SHP77 (cell line): ENCODE measurements at places on chromosomes 13 and 19.
A peak's percentile ranks its signal among the peaks of the same experiment; 100 is the strongest.

DNA sequence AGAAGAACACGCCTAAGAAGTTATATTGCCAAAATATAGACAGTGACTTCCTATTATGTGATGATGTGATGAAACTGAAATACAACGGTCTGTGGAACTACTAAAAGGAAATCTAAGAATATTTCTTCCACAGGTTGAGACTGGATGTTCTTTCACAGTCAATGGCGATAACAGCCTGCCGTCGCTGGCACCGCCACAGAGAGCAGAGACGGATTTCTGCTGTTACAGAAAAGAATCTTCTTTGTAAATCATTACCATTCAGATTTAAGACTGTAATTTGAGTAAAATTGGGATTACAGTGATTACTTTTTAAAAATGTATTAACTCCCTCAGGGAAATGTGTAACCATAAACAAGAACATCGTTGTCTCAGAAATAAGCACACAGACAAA is 100.8 kb downstream of the TUBGCP3 start:
- DNase-seq, result no peak

GRCh38 chr19:43489310-43489709 is 15.2 kb downstream of the PHLDB3 start:
- no peak for DNase-seq

- DNase-seq, result peak; percentile 30
These were observed at the start of gene TBXA2R for GRCh38 chr19:3606690-3607289. Gene TBXA2R (minus strand): TSS chr19:3606875. CDS start chr19:3600634, 6,241 bp downstream.

- DNase-seq, result no peak
These were observed 3.1 kb downstream of the AMH start for GRCh38 chr19:2252055-2252796.

DNA sequence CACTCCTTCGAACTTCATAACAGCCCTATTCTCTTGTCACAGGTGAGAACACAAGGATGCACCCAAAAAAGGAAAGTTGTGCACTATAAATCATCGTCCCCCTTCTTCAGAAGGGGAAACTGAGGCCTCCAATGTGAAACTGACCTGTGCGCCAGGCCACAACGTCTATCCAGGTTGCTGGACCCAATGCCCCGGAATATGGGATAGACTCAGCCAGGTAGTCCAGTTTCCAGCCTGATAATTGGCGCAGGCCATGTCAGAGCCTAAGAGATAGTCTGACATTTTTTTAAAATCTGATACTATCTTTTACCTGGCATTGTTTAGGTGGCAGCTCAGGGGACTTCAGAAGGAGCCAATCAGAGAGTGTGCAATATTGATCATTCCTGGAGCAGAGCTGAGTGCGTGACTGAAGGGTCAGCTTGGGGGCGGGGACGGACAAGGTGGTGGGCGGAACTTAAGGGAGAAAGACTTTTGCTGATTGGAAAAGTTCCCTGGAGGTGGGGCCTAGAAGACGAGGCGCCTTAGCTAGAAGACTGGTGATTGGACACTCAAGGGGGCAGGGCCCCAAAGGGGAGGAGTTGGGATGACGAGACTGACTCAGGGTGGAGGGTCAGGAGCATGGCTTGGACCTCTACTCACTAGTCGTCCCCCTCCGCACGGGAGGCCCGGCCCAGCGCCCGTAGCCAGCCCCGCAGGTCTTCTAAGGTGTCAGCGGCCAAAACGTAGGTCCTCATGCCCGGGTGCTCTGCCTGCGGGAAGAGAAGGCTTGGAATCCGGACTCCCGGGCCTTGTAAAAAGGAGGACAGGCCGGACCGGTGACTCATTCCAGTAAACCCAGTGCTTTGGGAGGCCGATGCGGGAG is 8.5 kb downstream of the PLEKHA4 start:
- no peak for DNase-seq

DNA sequence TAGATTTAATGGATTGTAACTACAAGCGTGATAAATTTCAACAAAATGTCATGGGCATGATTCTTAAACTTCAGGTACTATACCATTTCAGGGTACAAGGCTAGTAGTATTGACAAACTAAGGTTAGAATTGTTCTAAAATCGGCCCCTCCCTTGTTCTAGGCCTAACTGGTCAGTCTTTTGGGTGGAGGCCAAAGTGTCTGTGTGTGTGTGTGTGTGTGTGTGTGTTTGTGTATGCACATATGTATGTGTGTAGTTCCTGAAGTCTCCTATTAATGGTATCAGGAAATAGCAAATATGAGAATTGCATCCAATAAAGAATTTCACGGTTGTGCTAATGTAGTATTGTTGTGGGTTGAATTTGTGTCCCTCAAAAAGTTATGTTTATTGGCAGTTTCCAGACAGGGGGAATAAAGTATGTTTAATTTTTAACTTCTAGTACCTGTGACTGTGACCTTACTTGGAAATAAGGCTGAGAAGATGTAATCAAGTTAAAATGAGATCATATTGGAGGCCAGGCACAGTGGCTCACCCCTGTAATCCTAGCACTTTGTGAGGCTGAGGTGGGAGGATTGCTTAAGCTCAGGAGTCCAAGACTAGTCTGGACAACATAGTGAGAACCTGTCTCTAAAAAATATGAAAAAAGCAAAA is 119.2 kb downstream of the KLF5 start:
- DNase-seq, result no peak

DNA sequence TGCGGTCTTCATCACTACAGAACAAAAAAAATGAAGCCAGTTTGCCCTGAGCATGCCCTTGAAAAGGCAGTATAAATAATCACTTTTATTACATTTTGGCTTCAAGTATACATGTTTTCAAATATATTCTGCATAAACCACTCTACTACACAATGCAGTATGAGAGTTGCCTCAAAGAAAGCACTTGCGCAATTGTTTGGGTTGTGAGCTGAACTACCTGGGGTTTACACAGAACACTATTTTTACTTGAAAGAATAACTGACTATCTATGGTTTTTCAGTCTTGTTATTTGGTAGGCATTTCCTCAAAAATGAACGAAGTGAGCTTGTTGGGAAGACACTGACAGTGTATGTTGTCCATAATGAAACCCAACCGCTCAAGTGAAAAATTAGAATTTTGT is 264.4 kb upstream of the KLF12 start:
- DNase-seq, result no peak

DNA sequence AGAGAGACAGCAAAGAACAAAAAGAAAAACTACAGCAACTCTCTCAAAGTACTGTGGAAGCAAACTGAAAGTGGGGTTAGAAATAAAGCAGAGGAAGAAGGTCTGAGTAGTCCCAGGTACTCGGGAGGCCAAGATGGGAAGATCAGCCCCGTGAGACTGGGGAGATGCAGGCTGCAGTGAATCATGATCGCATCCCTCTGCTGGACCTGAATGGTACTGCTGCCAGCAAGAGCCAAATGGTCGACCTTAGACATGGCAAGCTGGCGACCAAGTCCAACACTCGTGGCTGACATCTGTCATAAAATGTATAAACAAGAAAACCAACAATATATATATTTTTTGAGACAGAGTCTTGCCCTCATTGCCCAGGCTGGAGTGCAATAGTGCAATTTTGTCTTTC is 33.7 kb upstream of the ZNF724 start:
- DNase-seq, result peak; percentile 32

- DNase-seq, result peak; percentile 38
These were observed 160.4 kb upstream of the SGCG start for GRCh38 chr13:23020246-23020843.

DNA sequence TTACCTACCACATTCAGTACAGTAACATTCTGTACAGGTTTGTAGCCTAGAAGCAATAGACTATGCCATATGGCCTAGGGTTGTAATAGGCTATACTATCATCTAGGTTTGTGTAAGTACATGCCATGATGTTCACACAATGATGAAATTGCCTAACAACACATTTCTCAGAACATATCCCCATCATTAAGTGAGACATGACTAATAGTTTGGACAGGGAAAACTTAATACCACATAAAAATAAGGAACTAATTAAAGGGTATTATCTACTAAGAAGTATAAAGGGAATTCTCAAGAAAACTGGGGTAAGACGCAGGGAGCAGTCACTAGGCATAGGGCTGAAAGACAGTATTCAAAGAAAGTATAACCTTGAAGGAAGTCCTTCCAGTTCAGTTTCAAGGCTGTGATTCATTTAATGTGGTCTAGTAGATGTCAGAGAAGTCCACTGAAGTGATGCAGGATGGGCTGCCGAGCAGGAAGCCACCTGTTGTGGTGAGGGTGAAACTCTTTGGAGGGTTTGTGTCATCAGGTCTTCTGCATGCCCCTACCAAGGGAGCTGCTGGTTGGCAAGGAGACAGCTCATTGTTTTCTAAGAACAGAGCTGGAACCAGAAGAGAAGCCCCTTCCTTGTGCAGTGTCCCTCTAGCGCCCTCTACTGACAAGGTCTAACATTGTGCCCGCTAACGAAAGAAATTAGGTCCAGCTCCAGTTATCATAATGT is 122.9 kb downstream of the OLFM4 start:
- DNase-seq, result peak; percentile 74

DNA sequence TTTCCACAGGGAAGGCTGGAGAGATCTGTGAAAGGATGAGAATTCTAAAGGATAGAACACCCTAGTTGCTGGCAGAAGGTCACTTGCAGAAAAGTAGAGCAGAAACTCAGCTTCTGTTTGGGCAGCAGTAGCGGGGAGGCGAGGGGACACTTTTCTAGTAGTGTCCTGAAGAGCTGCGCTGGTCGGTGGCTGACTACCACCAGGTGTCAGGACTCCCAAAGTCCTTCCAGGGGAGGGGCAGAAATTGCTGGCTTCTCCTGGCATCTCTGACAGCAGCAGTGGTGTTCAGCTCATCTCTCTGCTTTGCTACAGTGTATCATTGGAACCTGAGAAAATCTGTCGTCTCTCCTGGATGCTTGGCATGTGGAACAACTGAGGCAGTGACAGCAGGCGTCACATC is 120.9 kb downstream of the ZDHHC20 start:
- DNase-seq, result no peak

DNA sequence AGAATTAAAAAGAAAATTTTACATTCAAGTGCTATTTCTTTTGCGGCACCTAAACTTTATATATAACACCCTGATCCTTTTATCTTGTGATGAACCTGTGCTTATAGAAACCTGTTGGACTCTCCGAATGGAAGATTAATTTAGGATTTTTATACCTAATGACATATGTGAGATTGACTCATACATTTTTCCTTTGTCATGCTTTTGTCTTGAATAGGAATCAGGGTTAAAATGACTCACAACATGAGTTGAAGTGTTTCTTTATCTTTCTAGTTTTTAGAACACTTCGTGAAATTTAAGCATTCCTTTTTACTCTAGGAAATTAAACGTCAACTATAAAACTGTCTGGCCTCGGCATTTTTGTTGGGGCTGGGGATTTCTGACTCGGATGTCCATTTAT is 378.9 kb downstream of the PCDH20 start:
- no peak for DNase-seq

DNA sequence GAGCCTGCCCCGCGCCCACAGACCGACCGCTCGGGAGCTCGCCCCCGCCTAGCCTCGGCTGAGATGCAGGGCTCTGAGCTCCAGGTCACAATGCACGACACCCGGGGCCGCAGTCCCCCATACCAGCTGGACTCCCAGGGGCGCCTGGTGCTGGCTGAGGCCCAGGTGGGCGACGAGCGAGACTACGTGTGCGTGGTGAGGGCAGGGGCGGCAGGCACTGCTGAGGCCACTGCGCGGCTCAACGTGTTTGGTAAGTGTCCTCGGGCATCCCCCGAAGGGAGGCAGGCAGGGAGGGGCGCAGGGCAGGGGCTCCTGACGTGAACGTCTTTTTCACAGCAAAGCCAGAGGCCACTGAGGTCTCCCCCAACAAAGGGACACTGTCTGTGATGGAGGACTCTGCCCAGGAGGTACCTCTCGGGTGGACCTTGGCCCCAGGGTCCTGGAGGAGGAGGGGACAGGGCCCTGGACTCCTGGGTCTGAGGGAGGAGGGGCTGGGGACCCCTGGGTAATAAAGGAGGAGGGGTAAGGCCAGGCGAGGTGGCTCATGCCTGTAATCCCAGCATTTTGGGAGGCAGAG is 3.3 kb downstream of the BCAM start:
- no peak for DNase-seq

GRCh38 chr19:30522341-30522740 is 150.2 kb downstream of the ZNF536 start:
- no peak for DNase-seq

GRCh38 chr19:15468675-15469512 is 4.5 kb upstream of the RASAL3 start:
- DNase-seq, result no peak

DNA sequence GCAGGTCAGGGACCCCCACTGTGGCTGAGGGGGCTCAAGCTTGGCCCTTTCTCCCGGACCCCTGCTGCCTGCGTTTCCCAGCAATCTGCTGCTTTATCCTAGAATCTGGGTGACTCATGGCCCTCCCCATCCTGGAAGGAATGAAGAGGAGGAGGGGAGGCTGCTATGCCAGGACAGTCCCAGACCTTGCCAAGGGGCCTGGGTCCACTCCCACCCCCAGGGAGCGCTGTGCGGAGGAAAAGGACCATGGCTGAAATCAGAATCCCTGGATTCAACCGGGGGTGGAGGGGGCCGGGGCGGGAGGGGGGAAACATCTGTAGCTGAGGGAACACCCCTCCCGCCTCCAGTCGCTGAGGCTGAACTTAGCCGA is 20.5 kb downstream of the ZNF114 start:
- DNase-seq, result no peak

GRCh38 chr19:35445826-35446593 is 2.0 kb upstream of the FFAR2 start:
- no peak for DNase-seq

DNA sequence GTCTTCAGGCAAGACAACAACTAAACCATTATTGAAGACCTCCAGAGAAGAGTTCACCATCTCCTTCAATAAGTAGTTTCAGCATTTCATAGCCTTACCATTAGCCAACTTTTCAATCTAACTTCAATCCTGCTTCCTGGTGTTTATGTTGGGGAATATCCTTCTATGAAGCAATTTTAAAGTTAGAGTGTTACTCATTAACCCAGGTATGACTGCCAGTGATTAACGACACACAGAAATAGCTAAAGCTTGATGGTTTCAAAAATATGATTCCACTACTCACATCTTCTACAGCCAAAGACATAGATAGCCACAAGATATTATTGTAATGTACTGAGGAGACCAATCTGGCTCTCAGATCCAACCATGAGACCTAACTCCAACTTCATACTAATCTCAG is 403.2 kb downstream of the EFNB2 start:
- DNase-seq, result no peak

- no peak for DNase-seq
These were observed 16.0 kb downstream of the SLC1A5 start for GRCh38 chr19:46772170-46773017.

GRCh38 chr19:54462655-54463530 is 685 bp downstream of the LENG9 start:
- peak; percentile 37 for DNase-seq

- no peak for DNase-seq
These were observed 35.6 kb downstream of the NDFIP2 start for GRCh38 chr13:79516595-79516994.

DNA sequence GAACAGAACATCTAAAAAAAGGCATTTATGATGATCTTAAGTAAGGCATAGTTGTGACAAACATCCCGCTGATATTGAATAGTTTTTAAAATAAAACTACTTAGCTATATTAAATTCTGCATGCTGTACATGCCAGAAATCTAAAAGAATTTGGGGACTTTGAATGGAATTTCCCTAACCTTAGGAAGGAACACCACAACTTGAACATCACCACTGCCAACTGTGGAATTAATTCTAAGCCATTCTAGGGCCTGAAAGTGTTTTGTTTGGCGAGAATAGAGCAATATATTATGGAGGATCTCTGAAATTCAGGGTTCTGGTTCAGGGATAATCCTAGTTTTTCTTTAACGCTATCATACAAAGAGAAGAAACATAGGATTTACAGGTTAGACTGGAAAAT is 17.8 kb upstream of the LATS2 start:
- no peak for DNase-seq
